CD14-positive monocyte (primary cell): ENCODE measurements at places on chromosomes 11 and 22. TPM values are rescaled to one million over a fixed set of nuclear protein-coding genes. Genes with fewer than 3 reads are reported as not detected.
A peak's percentile ranks its signal among the peaks of the same experiment; 100 is the strongest.

DNA sequence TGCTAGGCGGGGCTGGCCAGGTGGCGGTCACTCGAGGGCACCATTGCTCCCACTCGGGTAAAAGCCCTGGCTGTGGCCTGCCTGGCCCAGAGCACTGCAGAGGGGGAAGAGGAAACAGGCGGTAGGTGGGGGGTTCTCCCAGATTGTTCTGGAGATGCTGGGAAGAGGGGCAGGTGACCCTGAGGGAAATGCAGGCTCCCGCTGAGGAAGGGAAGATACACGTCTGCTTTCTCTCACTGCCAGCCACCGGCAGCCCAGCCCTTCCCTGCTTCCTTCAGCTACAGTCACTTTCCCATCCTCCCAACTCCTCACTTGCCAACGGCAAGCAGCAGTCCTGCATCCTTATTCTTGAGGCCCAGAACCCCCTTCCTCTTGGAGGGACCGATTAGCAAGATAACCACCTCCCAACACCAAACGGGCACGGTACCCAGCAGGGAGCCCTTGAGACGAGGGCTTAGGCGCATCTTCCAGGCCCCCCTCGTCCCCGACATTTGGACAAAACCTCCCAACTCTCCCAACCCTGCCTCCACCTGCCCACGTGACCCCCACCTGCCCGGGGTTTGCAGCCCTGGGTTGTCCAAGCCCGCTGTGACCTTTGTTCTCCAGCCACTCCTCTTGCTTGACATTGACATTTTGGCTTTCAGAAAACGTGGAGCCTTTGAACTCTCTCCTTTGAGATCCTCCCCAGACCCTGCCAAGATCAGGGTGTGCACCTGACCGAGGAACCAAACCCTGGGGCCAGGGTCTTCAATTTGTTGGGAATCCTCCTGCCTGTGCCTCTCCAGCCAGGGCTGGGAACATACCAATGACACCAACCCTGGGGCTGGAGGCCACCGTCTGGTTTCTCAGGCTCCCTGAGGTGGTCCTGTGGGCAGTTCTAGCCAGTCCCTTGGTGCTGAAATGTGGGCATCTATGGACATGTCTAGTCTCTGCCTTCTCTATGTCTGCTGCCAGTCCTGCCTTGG is 48.8 kb upstream of the TTLL12 start:
- no peak overlapping the region for H3K4me3 ChIP-seq
- DNase-seq, result no peak
- no peaks in the 10 kb centered on the region for H3K36me3 ChIP-seq

The MS4A1 gene
- 1.3 TPM for polyA plus RNA-seq

The SLCO2B1 gene
- polyA plus RNA-seq, result 0.13 TPM

DNA sequence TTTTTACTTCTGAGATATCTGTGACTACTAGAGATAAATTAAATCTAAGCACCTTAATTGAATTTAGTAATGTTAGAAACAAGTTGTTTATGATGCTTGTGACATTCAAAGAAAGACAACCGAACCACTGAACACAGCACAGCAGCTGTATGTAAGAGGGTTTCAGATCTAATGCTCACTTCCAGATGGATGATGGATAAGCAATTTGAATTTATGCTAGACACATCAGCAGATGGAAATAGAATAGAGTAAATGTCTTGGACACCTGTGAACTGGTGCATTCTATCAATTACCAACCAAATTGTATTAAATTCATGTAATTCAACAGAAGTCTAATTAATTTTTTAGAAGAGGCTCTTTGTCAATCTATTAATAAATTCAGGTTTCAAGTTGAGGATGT is 306.3 kb downstream of the CNTN5 start:
- no peak for DNase-seq
- H3K36me3 ChIP-seq, result no peaks in the 10 kb centered on the region
- no peaks in the 10 kb centered on the region for H3K4me1 ChIP-seq

- no peaks in the 10 kb centered on the region for H3K4me1 ChIP-seq
- no peaks in the 10 kb centered on the region for H3K27me3 ChIP-seq
- no peak overlapping the region for H3K4me3 ChIP-seq
- no peak overlapping the region for H3K27ac ChIP-seq
- DNase-seq, result no peak
Measured at GRCh38 chr11:30128269-30128932, 102.4 kb upstream of the FSHB start.

DNA sequence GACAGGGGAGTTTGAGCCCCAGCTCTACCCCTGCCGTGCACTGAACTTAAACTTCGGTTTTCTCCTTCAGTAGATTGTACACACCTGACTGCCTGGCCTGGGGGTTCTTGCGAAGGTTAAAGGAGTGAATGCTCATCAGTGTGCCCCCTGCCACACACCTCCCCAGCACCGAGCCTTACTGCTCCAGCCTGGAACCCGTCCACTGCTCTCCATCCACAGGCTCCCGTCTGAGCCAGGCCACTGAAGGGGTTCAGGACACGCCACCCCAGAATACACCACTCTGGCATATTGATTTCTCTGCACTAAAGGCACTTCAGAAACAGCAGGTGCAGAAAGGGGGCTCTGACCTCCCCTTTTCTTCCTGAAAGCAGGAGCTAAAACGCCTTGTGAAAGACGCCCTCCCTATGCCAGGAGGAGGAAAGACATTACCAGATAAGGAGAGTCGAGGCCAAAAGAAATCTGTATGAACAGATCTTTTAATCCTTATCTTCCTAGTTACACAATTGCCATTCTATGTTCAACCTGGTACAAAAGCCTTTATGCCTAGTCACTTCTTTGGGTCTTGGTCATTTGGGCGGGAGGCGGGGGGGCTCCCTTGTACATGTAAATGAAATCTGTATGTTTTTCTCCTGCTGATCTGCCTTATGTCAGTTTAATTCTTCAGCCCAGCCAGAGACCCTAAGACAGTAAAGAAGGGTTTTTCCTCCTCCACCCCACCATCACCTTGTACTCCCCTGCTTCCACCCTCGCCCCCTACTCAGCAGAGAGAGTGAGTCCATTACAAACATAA is 1.9 kb upstream of the SSTR3 start:
- H3K36me3 ChIP-seq, result no peaks in the 10 kb centered on the region
- no peak overlapping the region for H3K4me3 ChIP-seq
- no peak overlapping the region for H3K27ac ChIP-seq
- H3K4me1 ChIP-seq, result no peaks in the 10 kb centered on the region
- DNase-seq, result no peak
- no peaks in the 10 kb centered on the region for H3K27me3 ChIP-seq

- no peak overlapping the region for H3K4me3 ChIP-seq
- no peaks in the 10 kb centered on the region for H3K4me1 ChIP-seq
- no peaks in the 10 kb centered on the region for H3K27me3 ChIP-seq
- DNase-seq, result peak; percentile 74
- no peak overlapping the region for H3K27ac ChIP-seq
Measured at GRCh38 chr11:66579017-66579606, 10.7 kb upstream of the CTSF start.

DNA sequence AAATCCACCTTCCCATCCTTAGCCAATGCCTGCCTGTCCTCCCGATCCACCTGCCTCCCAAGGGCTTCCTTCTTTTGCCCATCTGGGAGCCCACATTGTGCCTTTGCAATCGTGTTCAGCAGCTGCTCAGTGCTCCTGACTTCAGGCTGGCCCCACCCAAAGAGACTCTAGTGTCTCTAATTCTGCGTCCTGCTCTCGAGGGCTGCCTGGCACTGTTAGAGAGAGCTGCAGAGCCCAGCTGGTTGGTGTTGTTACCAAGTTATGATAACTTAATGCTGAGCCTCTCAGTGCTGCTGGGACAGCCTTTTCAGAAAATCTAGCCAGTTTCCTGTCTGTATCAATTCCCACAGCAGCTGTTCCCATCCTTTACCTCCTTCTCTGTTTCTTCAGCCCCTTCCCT is 69.1 kb downstream of the MICAL2 start:
- H3K27me3 ChIP-seq, result no peaks in the 10 kb centered on the region
- peaks cover 49% of the 10 kb centered on the region for H3K36me3 ChIP-seq
- no peak overlapping the region for H3K4me3 ChIP-seq
- no peak for DNase-seq

DNA sequence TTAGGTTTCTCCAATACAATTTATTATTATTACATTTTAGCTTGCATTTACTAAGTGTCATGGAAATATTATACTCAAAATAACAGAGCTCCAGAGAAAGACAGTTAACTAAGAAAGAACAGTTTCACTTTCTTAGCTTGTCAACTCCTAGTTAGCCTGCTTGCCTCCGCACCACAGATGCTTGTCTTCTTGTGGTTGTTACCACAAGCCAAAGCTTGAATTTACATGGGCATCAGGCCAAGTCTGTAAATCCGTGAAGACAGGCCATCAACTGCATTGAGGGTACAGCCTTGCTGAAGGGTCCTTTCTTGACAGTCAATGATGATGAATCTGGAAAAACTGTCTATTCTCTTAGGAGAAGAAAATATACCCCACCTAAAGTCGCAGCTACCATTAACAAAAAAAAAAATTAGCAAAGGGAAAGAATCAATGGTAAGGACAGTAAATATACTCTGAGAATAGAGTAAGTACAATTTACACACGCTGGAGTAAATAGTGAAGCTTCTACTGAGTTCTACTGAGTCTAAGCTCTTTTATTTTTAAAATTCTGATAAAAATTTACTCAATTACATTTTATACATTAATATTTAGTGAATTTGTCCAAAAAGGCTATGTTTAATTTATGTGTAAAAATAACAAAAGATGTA is 15.6 kb upstream of the DENND5A start:
- H3K27ac ChIP-seq, result no peak overlapping the region
- no peak overlapping the region for H3K4me3 ChIP-seq
- H3K4me1 ChIP-seq, result peaks cover 4% of the 10 kb centered on the region
- peaks cover 14% of the 10 kb centered on the region for H3K36me3 ChIP-seq

The GGTLC3 gene
- polyA plus RNA-seq, result not detected

- peaks cover 64% of the 10 kb centered on the region for H3K36me3 ChIP-seq
- no peak overlapping the region for H3K4me3 ChIP-seq
- peak; percentile 66 for DNase-seq
- peak overlapping the region; percentile 93 for H3K27ac ChIP-seq
Measured at GRCh38 chr11:61349189-61349751, 12.4 kb downstream of the CYB561A3 start.

DNA sequence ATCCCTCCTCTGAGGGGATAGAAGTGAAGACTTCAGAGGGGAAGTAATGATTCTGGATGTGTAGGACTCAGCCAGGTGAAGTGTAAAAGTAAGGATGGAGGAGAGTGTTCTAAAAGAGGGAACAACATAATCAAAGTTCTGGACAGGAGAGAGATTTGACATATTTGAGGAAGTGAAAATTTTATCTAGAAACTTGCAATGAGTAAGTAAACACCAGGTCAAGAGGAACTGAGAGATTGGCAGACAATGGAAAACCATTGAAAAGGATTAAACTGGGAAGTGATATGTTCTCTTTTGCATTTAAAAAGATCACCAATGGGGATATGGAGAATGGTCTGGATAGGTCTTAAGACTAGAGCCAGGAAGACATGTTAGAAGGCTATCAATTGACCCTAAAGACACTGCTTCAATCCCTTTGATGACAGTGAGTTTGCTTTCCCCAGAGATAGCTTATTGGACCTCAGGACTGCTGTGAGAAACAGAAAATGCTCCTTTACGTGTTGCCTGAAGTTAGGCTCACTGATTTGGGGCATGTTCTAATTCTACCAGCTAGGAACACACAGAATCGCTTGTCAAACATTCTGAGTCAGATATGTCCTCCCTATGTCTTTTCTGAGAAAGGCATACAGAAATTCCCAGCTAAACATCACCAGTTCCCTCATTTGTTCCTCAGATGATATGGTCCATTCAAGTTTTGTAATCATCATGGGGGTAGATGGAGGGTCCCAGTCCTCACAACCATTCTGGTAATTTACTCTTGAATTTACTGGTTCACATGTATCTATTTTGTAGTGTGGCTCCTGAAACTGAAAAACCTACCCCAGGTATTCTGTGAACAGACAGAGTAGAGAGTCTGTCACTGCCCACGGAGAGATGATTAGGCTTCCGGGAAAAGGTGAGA is 144.9 kb downstream of the MAML2 start:
- H3K4me3 ChIP-seq, result no peak overlapping the region
- DNase-seq, result peak; percentile 78
- H3K4me1 ChIP-seq, result peaks cover 30% of the 10 kb centered on the region

- H3K27me3 ChIP-seq, result no peaks in the 10 kb centered on the region
- H3K36me3 ChIP-seq, result peaks cover 29% of the 10 kb centered on the region
- peaks cover 19% of the 10 kb centered on the region for H3K4me1 ChIP-seq
Measured at GRCh38 chr11:64809781-64810241, 540 bp downstream of the MEN1 start.

- no peaks in the 10 kb centered on the region for H3K27me3 ChIP-seq
- no peak overlapping the region for H3K27ac ChIP-seq
- no peak for DNase-seq
- H3K4me3 ChIP-seq, result no peak overlapping the region
Measured at GRCh38 chr22:23122216-23122957, 19.4 kb downstream of the RSPH14 start.

DNA sequence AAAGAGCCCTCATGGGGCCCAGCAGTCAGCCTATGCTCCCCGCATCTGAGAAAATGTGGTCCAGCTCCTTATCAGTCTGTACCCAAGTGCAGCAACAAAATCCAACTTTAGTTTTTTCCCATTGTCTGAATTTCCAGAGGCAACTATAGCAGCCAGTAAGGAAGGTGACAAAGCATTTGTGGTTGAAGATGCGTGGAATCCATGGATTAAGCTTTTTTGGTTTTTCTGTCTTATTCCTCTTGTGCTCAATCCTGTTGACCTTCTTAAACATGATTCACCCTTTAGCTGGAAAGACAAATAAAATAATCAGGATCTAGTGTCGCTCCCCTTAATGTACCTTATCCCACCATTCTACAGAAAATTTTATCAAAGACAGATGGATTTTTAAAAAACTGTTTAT is 14.3 kb downstream of the GDPD4 start:
- no peak overlapping the region for H3K27ac ChIP-seq
- DNase-seq, result no peak
- H3K36me3 ChIP-seq, result no peaks in the 10 kb centered on the region
- H3K4me1 ChIP-seq, result no peaks in the 10 kb centered on the region
